Pancreas (tissue), 10 donors: ENCODE measurements at places on chromosomes 5 and 9. TPM values are rescaled to one million over a fixed set of nuclear protein-coding genes. Genes with fewer than 3 reads are reported as not detected.

- H3K4me1 ChIP-seq: no peaks in the 10 kb centered on the region
- H3K4me3 ChIP-seq: no peak overlapping the region
- DNase-seq: no peak
- no peaks in the 10 kb centered on the region for H3K27me3 ChIP-seq
Measured at GRCh38 chr9:847505-847904, 6.0 kb downstream of the DMRT1 start.

Gene DROSHA
- total RNA-seq: 19.0 TPM

Gene SARDH
- total RNA-seq: 15.8 TPM

Gene NR6A1
- 2.1 TPM for total RNA-seq

GRCh38 chr9:27212621-27213020 is 84.3 kb downstream of the EQTN start:
- no peaks in the 10 kb centered on the region for H3K27me3 ChIP-seq
- H3K27ac ChIP-seq: no peak overlapping the region
- no peaks in the 10 kb centered on the region for H3K4me1 ChIP-seq
- no peak overlapping the region for H3K4me3 ChIP-seq
- no peak for DNase-seq
- no peaks in the 10 kb centered on the region for H3K36me3 ChIP-seq

Gene FREM1
- total RNA-seq: 4.6 TPM
